ENCODE measurements at places on chromosomes 7 and 10.

GRCh38 chr7:1938788-1939433 is 268.8 kb downstream of the ELFN1 start:
- no peak for DNase-seq

DNA sequence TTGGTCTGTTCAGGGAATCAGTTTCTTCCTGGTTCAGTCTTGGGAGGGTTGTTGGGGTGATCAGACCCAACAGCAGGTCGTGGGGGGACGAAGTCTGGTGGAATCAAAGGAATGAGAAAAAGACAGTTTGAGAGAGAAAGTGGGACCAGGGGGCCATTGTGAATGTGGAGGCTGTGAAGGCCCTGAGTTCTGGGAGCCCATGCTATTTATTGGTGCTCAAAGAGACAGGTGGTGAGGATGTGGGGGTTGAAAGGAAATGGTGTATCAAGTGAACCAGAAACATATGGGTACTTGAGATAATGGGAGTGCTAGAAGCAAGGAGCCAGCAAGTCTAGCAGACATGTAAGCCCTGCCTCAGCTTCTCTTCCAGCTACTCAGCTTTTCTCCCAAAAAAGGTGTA is 84.1 kb downstream of the CCSER2 start:
- DNase-seq = no peak

DNA sequence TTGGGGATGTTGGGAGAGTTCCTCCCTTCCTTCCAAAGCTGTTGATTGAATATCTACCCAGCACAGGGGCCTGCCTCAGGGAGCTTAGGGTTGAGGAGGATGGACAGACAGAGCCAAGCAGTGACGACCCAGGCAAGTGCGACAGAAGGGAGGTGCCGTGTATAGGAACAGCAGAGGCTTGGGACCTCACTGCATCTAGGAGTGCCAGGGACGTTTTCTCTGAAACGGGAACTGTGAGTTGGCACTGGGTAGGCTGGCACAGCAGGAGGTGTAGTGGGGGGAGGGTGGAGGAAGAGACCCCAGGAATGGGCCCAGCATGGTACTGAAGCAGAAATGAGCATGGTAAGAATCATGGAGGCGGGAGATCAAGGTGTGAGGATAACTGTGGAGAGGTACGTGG is 55.3 kb upstream of the MGMT start:
- no peak for DNase-seq

DNA sequence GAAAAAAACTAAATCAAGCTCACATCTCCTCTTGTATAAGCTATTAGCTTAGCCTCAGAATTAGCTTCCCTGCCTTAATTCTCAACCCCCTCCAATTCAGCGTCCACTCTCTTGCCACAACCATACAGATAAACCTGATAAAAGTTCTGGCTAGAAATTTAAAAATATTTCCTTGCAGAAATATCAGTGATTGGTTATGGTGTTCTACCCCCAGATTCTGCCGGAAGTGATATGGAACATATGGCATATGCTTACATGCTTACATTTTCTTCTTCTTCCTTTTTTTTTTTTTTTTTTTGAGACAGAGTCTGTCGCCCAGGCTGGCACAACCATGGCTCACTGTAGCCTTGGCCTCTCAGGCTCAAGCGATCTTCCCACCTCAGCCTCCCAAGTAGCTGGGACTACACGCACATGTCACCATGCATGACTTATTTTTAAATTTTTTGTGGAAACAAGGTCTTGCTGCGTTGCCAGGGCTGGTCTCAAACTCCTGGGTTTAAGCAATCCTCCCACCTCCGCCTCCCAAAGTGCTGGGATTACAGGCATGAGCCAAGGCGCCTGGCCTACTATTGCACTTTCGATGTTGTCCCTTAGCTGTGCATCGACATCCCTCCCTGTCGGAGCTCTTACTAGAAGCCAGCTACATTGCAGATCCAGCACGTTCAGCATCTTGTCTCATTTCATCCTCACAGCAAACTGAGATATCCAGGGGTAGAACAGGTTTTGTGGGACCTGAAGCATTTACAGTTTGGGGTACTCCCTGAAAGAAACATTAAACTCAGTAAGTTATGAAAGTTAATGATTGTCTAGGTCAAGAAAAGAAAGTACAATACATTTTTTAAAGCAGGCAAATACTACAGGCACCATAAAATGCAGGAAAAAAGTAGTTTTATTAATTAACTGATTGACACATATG is 205.6 kb upstream of the TCF7L2 start:
- no peak for DNase-seq

- DNase-seq = no peak
Measured at GRCh38 chr7:6307762-6308161, 35.3 kb upstream of the CYTH3 start.

- DNase-seq = no peak
Measured at GRCh38 chr7:50339990-50340500, 35.5 kb downstream of the IKZF1 start.
